ENCODE measurements at places on chromosomes 4 and X.
A peak's percentile ranks its signal among the peaks of the same experiment; 100 is the strongest.

GRCh38 chr4:56757261-56757746 is 64.2 kb downstream of the SPINK2 start:
- peak; percentile 30 for DNase-seq

GRCh38 chrX:82765811-82766210 is 742.3 kb upstream of the POU3F4 start:
- no peak for DNase-seq

GRCh38 chr4:142406917-142407501 is 439.1 kb downstream of the INPP4B start:
- DNase-seq, result no peak

GRCh38 chr4:171186700-171187099 is 626.5 kb upstream of the GALNTL6 start:
- no peak for DNase-seq

DNA sequence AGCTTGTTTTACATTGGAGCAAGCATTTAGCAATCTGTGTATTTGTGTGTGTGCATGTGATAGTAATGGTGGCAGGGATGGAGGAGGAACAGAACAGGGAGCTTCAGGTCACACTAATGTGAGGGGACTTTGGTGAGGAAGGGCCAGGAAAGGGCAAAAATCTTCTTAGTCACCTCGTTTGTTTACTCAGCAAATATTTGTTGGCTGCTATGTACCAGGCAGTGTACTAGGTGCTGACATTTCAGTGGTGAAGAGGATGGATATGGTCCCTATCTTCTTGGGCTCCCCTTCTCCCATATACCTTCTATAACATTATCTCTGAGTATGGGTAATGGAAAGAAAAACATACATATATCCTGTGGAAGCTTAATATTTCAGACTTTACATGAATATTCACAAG is 48.5 kb upstream of the HDAC8 start:
- DNase-seq, result no peak

DNA sequence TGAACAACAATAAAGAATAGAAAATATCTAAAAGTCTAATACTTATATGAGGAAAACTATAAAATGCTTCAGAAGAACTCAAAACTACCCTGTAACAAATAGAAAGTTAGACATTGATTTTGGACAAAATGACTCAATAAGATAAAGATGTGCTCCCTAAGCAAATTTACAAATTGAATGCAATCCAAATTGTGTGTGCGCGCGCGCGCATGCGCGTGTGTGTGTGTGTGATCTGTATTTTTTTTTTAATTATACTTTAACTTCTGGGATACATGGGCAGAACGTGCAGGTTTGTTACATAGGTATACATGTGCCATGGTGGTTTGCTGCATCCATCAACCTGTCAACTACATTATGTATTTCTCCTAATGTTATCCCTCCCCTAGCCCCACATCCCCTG is 320.8 kb upstream of the INTU start:
- no peak for DNase-seq

GRCh38 chr4:121272526-121272925 is 108.3 kb downstream of the QRFPR start:
- peak; percentile 70 for DNase-seq
